ENCODE measurements at places on chromosomes 5 and 9. TPM values are rescaled to one million over a fixed set of nuclear protein-coding genes. Genes with fewer than 3 reads are reported as not detected.
A peak's percentile ranks its signal among the peaks of the same experiment; 100 is the strongest.

DNA sequence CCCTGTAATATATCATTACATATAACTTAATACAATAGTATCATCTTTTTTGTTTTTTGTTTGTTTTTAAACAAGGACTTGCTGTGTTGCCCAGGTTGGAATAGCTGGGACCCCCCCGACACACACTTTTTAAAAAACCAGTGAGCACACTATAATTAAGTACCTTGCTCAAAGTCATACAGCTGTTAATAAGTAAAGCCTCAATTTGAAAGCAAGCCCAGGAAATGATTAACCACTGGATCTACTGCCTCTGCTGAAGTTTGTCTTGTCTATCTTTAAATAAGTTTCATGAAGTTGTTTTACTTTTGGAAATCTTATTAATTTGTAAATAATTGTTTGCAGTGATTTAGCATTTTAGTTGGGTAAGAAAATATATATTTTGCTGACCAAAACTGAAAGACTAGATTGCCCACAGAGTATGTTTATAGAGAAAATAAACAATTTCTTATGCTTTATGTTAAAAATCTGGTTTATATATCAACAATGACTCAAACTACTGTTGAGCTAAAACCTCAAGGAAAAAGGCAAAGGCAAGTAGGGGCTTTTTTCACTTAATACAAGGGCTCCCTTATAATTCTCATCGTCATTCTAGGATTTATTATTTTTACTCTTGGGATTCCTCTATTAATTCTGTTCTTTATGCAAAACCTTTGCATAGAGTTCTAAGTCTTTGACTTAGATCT is 5.8 kb upstream of the CARNMT1 start:
- no peak for DNase-seq

- peak; percentile 85 for DNase-seq
Measured at GRCh38 chr9:124320062-124320973, 62.6 kb downstream of the NEK6 start.

- DNase-seq = no peak
Measured at GRCh38 chr5:24365406-24365805, 279.4 kb downstream of the CDH10 start.

- DNase-seq = no peak
Measured at GRCh38 chr5:72559866-72560766, 52.9 kb upstream of the ZNF366 start.

- no peak for DNase-seq
Measured at GRCh38 chr9:128203707-128204551, 750 bp downstream of the DNM1 start.

The PCDHA13 gene
- total RNA-seq = 0.85 TPM

DNA sequence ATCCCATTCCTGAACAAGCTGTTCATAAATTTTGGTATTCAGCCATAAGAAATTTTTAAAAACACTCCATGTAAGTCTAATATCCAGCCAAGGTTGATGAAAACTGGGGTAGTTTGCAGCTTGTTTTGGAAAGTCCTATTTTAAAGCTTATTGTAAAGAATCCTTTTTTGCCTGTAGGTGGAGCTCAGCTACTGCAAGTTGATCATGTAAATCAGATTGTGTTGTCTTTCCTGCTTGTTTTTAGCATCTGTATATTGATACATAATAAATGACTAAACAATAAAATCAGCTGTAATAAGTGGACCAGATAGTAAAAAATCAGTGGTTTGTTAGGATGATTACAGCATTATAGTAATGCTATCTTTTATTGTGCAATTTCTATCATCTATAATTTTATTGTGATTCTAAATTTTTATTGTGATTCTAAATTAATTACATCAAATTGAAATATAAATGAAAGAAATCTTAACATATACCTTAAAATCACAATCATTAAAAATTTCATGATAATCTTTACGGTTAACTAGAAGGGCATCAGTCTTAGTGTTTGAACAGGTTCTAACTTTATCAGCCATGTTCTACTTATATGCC is 42.4 kb downstream of the CWC27 start:
- DNase-seq = no peak

The PLGRKT gene
- 10.7 TPM for total RNA-seq

- DNase-seq = no peak
Measured at GRCh38 chr5:66881480-66882161, 285.4 kb downstream of the MAST4 start.

DNA sequence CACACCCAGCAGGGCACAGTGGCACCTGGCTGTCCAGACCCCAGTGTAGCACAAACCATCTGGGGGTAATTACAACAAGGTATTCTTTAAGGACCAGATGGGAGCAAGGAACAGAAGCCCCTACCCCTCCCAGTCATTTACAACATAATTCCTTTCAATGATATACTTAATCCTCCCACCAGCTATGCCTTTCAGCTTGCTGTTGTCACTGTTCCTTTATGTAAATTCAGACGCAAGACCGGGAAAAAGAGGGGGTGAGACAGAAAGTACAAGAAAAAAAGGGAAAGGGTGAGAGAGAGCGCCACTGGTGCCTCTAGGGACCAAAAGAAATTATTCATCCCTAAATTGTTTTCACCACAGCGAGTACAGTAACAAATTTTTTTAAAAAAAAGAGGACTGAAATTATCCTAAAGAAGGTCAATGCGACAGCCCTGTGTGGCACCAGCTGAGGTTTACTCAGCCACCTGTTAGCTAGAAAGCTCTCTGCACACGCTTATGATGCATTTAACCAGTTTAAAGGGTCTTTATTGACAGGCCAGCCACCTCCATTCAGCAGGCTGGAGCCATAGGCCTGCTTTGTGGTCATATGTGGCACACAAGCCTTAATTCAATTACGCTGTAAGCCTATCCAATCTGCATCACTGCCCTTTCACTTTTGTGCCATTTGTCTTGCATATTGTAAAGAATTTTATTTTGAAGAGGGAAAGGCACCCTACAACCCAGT is 210.2 kb upstream of the ISL1 start:
- DNase-seq = no peak

DNA sequence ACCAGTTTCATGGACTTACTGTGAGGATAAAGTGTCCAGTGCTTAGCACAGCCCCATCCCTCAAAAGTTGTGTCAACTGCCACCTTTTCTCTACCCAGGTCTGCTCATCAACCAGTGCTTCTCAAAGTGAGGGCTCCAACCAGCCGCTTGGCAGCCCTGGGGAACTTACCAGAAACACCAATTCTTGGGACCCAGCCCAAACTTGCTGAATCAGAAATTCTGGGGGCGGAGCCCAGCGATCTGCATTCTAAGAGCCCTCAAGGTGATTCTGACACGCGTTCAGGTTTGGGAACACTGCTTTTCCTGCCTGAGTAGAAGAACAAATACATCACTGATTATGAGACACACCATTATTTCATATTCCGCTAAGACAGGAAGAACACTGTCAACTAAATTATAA is 132.0 kb downstream of the NSG2 start:
- no peak for DNase-seq

All from sciatic nerve (tissue), 2 donors.